ENCODE measurements at places on chromosomes 16 and 17.

DNA sequence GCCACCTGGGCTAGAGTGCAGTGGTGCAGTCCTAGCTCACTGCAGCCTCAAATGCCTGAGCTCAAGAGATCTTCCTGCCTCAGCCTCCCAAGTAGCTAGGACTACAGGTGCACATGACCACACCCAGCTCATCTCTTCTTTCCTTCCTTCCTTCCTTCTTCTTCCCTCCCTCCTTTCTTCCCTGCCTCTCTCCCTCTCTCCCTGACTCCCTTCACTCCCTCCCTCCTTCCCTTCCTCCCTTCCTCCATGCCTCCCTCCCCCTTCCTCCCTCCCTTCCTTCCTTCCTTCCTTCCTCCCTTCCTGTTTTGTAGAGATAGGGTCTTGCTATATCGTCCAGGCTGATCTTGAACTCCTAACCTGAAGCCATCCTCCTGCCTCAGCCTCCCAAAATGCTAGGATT lies 23.5 kb upstream of the USP36 start:
- DNase-seq, result no peak

GRCh38 chr17:77771998-77772397 lies 186.5 kb upstream of the TNRC6C start:
- DNase-seq, result no peak

GRCh38 chr17:19683117-19683516 lies 33.3 kb downstream of the SLC47A2 start:
- no peak for DNase-seq

DNA sequence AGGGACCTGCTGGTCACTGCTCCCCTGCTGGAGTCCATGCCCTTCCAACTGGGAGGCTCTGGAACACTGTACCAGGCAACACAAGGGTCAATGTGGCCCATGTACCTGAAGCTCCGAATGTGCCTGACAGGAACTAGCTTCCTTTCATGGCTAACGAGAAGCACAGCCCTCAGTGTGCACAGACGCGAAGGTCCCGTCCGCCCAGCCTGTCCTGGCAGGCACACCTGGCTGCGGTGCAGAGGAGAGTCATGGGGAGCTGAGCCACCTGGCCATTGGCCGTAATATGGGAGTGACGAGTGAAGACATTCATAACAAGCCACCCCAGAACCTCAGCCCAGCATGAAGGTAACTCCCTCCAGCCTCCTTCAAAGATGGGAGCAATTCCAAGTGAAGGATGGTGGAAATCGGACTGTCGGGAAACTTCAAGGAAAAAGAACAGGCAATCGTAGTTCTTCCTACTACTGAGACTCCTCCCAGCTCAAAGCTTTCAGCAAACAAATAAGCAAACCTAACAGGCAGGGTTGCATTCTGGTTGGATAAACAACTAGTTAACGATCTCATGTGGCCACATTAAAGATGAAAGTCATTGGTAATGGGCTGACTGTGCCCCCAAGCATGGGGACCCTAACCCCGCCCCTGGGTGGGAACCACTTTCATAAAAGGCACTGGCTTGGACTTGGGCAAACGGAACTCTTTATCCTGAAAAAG lies 13.2 kb downstream of the TMEM11 start:
- DNase-seq, result no peak

All from mesenteric fat pad (tissue), 1 donor.